Type B pancreatic cell (in vitro differentiated cells): ENCODE measurements at places on chromosomes 3 and 15. TPM values are rescaled to one million over a fixed set of nuclear protein-coding genes. Genes with fewer than 3 reads are reported as not detected.

- H3K27me3 ChIP-seq: peaks cover 12% of the 10 kb centered on the region
- DNase-seq: no peak
- no peak overlapping the region for H3K4me3 ChIP-seq
These were observed 15.7 kb upstream of the DYNC1LI1 start for GRCh38 chr3:32586356-32586755.

DNA sequence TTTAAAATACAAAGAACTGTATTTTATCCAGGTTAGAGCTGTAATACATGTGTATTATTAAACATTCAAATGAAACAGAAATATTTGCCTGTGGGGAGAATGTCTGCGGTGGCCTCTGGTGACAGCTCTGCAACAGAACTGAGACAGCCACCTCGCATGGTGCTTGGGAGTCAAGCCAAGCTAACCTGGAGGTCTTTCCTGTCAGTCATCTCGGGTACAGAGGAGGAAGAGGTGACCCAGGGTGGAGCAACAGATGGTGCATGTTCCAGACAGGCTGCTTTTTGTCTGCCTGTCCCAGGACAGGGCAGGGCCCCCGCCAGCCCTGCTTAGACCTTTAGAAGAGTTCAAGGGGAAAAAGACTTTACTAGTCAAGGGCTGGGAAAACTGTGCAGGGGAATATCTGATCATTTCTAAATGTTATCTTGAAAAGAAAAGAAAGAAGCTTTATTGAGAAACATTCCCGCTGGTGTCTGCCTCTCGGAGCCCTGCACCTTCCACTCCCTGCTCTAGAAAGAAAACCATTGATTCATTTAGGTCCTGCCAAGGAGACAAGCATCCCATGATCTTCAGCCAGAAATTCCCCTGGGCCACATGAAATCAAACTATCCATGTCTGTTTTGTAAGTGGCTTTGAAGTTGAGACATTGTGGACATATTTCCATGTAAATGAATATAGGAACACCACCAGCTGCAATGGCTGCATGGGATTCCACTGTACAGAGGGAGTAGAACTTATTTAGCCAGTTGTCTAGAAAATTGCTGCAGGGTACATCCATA, 5.5 kb upstream of the NR2E3 start:
- peak overlapping the region; percentile 38 for H3K27ac ChIP-seq
- H3K4me3 ChIP-seq: no peak overlapping the region
- no peak for DNase-seq
- H3K36me3 ChIP-seq: no peaks in the 10 kb centered on the region

DNA sequence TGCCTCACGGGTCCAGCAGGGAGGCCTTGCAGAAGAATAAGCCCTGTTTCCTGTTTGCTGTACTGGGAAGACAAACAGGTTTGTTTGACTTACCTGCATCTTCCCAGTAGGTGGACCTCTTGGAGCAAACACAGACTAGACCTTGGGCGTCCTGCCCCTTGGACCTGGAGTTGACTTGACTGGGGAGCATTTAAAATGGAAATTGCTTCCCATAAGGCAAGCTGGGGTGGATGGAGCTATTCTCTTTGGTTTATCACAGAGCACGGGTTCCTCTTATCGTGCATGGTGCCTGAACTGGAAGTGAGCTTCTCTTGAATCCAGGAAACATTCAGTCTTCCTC, 151.4 kb downstream of the RPLP1 start:
- H3K4me3 ChIP-seq: no peak overlapping the region
- H3K4me1 ChIP-seq: peaks cover 16% of the 10 kb centered on the region
- no peaks in the 10 kb centered on the region for H3K36me3 ChIP-seq
- DNase-seq: no peak

GRCh38 chr3:197881270-197881969, 68.6 kb upstream of the RPL35A start:
- H3K36me3 ChIP-seq: peaks cover 26% of the 10 kb centered on the region
- H3K27me3 ChIP-seq: no peaks in the 10 kb centered on the region
- no peak for DNase-seq
- H3K4me1 ChIP-seq: no peaks in the 10 kb centered on the region

- H3K36me3 ChIP-seq: no peaks in the 10 kb centered on the region
- no peaks in the 10 kb centered on the region for H3K4me1 ChIP-seq
- DNase-seq: no peak
- no peak overlapping the region for H3K27ac ChIP-seq
These were observed 37.9 kb downstream of the ATP10A start for GRCh38 chr15:25825207-25825606.

GRCh38 chr3:197606468-197606867, 50.7 kb upstream of the BDH1 start:
- no peak overlapping the region for H3K27ac ChIP-seq
- no peaks in the 10 kb centered on the region for H3K27me3 ChIP-seq
- DNase-seq: no peak
- peaks cover 48% of the 10 kb centered on the region for H3K36me3 ChIP-seq
- H3K4me3 ChIP-seq: no peak overlapping the region
- H3K4me1 ChIP-seq: no peaks in the 10 kb centered on the region

DNA sequence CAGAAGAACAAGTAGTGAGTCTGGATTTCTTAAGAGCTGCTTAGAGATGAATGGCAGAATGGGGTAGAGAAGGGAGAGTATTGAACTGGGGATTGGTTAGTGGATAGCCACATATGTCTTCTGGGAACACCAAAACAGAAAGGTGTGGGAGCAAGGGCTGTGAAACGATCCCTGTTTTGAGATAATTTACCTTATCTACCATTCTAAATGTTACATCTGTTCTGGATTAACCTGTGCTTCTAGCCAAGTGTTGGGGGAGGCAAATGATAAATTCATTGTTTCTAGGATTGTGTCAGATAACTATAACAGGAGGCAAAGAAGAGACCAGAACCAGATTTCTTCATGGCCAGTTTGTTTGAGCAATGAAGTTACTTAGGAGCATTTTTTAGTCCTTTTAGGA, 8.4 kb downstream of the NR1D2 start:
- no peak overlapping the region for H3K4me3 ChIP-seq
- H3K27me3 ChIP-seq: no peaks in the 10 kb centered on the region
- no peak overlapping the region for H3K27ac ChIP-seq
- no peak for DNase-seq

GRCh38 chr15:26295336-26296085, 432.4 kb upstream of the ATP10A start:
- peaks cover 11% of the 10 kb centered on the region for H3K4me1 ChIP-seq
- H3K27ac ChIP-seq: no peak overlapping the region
- H3K4me3 ChIP-seq: no peak overlapping the region
- H3K27me3 ChIP-seq: peaks cover 10% of the 10 kb centered on the region
- DNase-seq: no peak

- peaks cover 10% of the 10 kb centered on the region for H3K4me1 ChIP-seq
- H3K4me3 ChIP-seq: no peak overlapping the region
- no peak for DNase-seq
- no peaks in the 10 kb centered on the region for H3K27me3 ChIP-seq
These were observed 250.9 kb upstream of the SEMA6D start for GRCh38 chr15:47466357-47466756.

GRCh38 chr15:60982249-60982910, 246.7 kb downstream of the RORA start:
- H3K4me3 ChIP-seq: no peak overlapping the region
- no peak overlapping the region for H3K27ac ChIP-seq
- no peaks in the 10 kb centered on the region for H3K27me3 ChIP-seq
- peaks cover 4% of the 10 kb centered on the region for H3K36me3 ChIP-seq
- H3K4me1 ChIP-seq: peaks cover 3% of the 10 kb centered on the region

- H3K4me1 ChIP-seq: peaks cover 8% of the 10 kb centered on the region
- no peaks in the 10 kb centered on the region for H3K27me3 ChIP-seq
- H3K4me3 ChIP-seq: no peak overlapping the region
- no peak for DNase-seq
These were observed 66.0 kb downstream of the SETD2 start for GRCh38 chr3:47097864-47098263.

DNA sequence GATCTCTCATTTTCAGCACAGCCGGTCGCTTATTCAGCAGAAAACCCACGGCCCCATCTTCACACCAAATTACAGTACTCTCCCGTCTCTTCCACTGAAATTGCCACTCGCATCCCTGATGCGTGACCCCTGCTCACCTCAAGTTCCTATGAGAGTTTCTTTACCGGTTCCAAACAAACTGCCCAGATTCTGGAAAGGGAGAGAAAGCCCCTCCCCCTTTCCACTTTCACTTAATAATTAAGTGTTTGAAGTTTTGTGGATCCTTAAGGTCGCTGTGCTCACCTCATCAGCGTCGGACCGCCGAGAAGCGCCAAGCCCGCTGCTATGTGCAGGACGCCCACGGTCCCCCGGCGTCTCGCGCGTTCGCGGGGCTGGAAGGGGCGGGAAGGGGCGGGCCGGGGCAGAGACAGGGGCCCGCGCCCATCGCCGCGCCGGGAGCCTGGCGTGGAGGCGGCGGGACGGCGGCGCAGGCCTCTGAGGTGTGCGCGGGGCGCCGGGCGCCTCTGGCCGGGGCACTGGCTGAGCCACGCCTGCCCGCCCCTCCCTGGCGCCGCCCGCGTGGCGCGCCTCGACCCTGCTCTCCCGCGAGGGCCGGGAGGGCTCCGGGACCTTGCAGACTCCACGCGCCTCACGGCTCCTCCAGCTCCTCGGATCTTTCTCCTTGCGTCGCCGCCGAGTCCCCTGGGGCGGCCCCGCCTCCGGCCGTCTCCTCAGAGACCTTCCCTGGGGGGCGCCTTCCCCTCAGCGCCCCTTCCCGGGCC, at the start of gene GPR156:
Gene GPR156, minus strand, starts transcription at position 476 of the 761 bp plus-strand sequence. CDS start 41,124 bp downstream, outside the sequence.
- H3K4me3 ChIP-seq: peak within 1 kb of the TSS; percentile 83
- DNase-seq: no peak
- H3K27me3 ChIP-seq: peaks cover 47% of the 10 kb centered on the region
- peaks cover 5% of the 10 kb centered on the region for H3K4me1 ChIP-seq
- H3K27ac ChIP-seq: no peak within 1 kb of the TSS

GRCh38 chr15:77547801-77548588, 84.7 kb downstream of the LINGO1 start:
- DNase-seq: no peak
- H3K36me3 ChIP-seq: no peaks in the 10 kb centered on the region
- H3K4me1 ChIP-seq: peaks cover 32% of the 10 kb centered on the region

GRCh38 chr15:87387766-87388165, 868.8 kb downstream of the NTRK3 start:
- no peak overlapping the region for H3K27ac ChIP-seq
- no peak for DNase-seq
- no peaks in the 10 kb centered on the region for H3K36me3 ChIP-seq

GRCh38 chr15:85525755-85526154, 145.4 kb downstream of the AKAP13 start:
- H3K4me1 ChIP-seq: peaks cover 18% of the 10 kb centered on the region
- no peak overlapping the region for H3K4me3 ChIP-seq
- DNase-seq: no peak

DNA sequence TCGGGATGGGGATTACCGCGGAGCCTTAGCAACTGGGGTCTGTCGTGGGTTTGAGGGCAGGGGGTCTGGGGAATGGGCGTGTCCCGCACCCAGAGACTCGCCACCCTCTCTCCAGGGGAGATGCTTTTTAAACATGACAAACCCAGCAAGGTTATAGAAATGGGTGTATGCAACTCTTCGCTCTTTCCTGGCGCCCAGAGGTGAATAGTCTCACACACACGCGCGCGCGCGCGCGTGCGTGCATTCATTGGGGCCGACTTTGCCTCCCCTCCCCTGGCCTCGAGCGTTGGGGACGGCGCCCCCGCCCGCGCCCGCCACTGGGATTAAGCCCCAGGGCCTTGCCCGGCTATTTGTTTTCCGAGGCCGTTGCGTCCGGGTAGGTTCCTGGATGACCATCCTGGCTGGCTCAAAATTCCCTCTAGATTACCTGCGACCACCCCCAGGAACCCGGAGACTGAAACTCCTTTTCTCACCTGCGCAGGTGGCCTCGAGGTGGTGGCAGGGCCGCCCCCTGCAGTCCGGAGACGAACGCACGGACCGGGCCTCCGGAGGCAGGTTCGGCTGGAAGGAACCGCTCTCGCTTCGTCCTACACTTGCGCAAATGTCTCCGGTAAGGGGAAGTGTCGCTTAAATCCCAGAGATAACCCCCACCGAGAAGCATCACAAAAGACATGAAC, 777 bp downstream of the GPR160 start:
- no peak overlapping the region for H3K27ac ChIP-seq
- peaks cover 53% of the 10 kb centered on the region for H3K27me3 ChIP-seq
- no peak for DNase-seq

- no peak overlapping the region for H3K4me3 ChIP-seq
- H3K4me1 ChIP-seq: no peaks in the 10 kb centered on the region
These were observed 1174.9 kb downstream of the NSUN3 start for GRCh38 chr3:95237783-95238182.

GRCh38 chr3:78204977-78205376, 1165.1 kb downstream of the ROBO2 start:
- H3K36me3 ChIP-seq: no peaks in the 10 kb centered on the region
- H3K27ac ChIP-seq: no peak overlapping the region
- DNase-seq: no peak
- no peaks in the 10 kb centered on the region for H3K27me3 ChIP-seq
- peaks cover 9% of the 10 kb centered on the region for H3K4me1 ChIP-seq

ITGA11 gene
- total RNA-seq: 0.26 and 0.92 TPM in 2 replicates

ACOX2 gene
- 5.6 and 6.9 TPM in 2 replicates for total RNA-seq

NR1I2 gene
- 0.65 and 1.4 TPM in 2 replicates for total RNA-seq

SLC26A6 gene
- 19.7 and 35.6 TPM in 2 replicates for total RNA-seq

ADGRG7 gene
- total RNA-seq: 2.8 and 7.7 TPM in 2 replicates
